ENCODE measurements at places on chromosomes 2 and 18.
A peak's percentile ranks its signal among the peaks of the same experiment; 100 is the strongest.

DNA sequence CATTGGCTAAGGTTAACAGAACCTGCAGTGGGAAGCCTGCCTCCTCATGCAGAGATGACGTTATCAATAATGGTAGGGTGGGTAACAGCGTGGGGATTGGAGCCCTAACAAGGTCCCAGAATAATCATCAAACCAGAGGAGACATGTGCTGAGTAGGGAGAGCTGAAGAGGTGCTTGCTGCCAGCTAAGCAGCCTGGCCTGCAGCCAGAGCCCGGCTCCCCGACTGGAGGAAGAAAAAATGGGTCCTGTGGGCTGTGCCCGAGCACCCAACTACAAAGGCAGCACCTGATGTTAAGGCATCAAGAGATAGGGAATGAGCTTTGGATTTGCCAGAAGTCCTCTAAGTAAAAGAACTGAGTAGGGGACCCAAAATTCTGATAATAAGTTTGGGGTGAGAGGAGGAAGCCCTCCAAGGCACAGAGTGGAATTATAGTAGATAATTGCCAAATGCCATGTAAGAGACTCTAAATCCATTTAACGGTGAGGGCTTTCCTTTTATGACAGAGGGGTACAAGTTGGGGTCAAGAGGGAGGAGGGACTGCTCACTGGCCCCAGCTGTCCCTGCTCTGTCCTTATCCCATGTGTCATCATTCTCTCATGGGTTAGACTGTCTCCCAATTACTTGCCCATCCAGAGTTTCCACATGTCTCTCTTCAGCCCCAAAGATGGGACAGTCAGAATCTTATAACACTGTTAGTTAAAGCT is 156.1 kb downstream of the ANTXR1 start:
- no peak for DNase-seq

DNA sequence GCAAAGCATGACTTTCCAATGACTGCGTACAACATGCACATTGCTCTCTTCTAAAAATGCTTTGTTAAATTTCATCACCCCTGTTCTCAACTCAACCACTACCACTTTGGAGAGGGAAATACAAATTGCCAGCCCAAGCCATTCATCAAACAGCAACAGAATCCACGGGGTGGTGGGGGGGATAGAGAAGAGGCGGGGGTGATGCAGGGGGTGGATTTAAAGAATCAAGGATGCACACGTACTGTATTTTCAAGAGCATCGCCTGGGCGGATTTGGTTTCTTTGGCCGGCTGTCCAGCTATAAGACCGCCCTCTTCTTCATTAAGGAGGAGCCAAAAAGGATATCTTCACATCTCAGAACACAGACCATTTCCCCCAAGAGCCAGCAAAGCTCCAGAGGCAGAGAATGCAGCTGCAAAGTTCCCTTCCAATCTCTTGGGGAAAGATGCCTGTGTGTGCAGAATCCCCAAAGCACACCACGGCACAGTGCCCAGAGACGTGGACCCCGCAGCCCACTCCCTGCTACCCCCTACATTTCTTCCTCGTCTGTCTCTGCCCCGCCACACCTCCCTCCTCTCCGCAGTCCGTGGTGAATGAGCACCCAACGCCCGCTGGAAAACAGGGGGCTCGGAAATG is 977 bp downstream of the SLC8A1 start:
- peak; percentile 79 for DNase-seq

DNA sequence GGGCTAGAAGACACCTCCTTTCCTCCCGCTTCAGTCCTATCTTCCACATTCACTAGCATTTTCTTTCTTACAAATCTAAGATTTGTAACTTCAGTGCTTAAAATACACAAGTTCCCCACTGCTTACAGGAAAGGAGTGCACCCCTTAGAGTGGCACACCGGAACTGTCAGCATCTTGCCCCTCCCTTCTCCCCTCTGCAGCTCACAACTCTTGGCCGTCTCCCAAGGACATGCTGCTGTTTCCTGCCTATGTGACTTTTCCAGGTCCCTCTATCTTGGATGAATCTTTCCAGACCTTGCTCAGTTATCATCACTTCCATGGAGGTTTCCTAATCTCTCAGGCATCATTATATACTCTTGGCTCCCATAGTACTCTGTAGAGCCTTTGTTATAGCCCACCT is 334.8 kb downstream of the CELF4 start:
- no peak for DNase-seq

DNA sequence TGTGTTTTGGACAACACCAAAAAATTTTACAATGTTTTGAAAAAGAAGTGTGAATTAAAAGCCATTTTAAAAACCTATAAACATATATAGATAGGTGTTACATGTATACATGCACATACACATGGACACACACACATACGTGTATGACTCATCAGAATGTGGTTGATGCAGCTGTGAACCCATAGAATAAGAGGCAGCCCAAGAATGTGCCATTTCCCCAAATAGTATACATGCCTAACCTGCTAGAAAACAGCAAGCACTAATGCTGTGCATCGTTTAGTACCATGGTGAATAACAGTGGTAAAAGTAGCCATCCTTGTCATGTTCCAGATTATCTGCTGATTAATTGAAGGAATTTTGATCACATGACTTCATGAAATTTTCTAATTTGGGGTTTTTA is 149.0 kb downstream of the DSEL start:
- DNase-seq: no peak

Measured in foreskin fibroblast (primary cell).